ENCODE measurements at places on chromosomes 3 and 15.

DNA sequence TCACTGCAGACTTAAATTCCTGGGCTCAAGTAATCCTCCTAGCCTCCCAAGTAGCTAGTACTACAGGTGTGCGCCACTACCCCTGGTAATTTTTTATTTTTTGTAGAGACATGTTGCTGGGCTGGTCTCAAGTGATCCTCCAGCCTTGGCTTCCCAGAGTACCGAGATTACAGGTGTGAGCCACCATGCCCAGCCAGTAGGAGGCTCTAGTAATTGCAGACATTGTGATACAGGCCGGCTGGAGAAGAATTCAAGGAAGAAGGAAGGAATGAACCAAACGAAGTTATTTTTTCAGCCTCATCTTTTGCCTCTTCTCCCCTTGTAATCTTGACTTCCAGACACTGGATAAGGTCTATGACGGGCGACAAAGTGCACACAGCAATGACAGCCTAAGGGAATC lies 3.2 kb upstream of the PPP4R2 start:
- no peaks in the 10 kb centered on the region for H3K27me3 ChIP-seq
- H3K4me3 ChIP-seq = no peak overlapping the region
- no peak overlapping the region for H3K27ac ChIP-seq
- DNase-seq = no peak
- peaks cover 2% of the 10 kb centered on the region for H3K36me3 ChIP-seq
- peaks cover 17% of the 10 kb centered on the region for H3K4me1 ChIP-seq

GRCh38 chr3:184953401-184953800 lies 141.4 kb downstream of the VPS8 start:
- no peak for DNase-seq
- no peaks in the 10 kb centered on the region for H3K27me3 ChIP-seq
- H3K27ac ChIP-seq = no peak overlapping the region

DNA sequence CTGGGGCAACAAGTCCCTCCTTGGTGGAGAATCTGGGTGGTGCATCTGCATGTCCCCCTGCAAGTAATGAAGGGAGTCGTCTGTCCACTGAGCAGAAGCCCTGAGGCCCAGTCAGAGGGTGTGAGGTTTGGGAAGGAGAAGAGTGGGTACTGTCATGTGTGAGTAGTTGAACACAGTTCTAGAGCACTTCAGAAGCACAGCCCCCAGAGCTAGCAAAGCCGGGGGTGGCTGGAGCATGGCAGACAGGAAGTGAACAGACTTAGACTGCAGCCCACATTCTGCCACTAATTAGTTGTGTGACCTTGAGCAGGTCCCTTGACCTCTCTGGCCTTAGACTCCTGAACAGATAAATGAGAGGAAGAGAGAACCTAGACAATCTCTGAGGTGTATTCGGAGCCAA lies 207.6 kb downstream of the UACA start:
- peaks cover 24% of the 10 kb centered on the region for H3K4me1 ChIP-seq
- H3K27ac ChIP-seq = no peak overlapping the region
- H3K36me3 ChIP-seq = no peaks in the 10 kb centered on the region
- H3K4me3 ChIP-seq = no peak overlapping the region
- peak; percentile 10 for DNase-seq
- H3K27me3 ChIP-seq = peaks cover 13% of the 10 kb centered on the region

DNA sequence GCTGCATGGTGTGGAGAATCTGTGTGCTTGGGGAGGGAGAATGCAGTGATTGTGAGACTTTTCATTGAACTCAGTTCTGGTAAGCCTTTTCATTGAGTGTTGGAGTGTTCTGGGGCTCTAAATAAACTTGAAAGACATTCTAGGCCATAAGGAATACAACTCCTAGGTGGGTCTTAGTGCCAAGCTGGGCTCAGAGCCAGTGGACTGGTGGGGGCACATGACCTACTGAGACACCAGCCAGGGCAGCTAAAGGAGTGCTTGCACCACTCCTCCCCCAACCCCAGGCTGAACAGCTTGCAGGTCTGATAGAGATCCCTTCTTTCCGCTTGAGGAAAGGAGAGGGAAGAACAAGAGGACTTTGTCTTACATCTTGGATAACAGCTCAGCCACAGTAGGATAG lies 21.7 kb upstream of the KPNA4 start:
- no peaks in the 10 kb centered on the region for H3K4me1 ChIP-seq
- no peak overlapping the region for H3K4me3 ChIP-seq
- H3K27me3 ChIP-seq = no peaks in the 10 kb centered on the region
- no peaks in the 10 kb centered on the region for H3K36me3 ChIP-seq

DNA sequence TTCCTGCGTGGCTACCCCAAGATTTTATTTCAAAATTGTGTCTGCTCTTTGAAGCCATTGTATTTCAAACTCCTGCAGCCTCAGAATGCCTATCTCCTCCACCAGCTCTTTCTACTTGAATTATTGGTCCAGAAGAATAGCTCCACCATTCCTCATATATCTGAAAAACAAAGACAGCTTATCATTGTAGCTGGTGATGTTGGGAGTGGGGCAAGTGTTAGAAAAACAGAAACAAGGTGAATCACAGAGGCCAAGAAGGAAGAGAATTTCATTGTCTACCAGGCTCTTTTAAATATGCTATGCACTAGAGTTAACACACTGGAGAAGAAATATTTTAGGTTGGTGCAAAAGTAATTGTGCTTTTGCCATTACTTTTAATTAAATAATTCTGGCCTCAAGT lies 307.9 kb upstream of the ROPN1 start:
- H3K27ac ChIP-seq = no peak overlapping the region
- H3K27me3 ChIP-seq = no peaks in the 10 kb centered on the region
- H3K4me1 ChIP-seq = no peaks in the 10 kb centered on the region
- no peak overlapping the region for H3K4me3 ChIP-seq
- no peak for DNase-seq
- H3K36me3 ChIP-seq = no peaks in the 10 kb centered on the region

GRCh38 chr3:169993761-169994160 lies 27.2 kb downstream of the SEC62 start:
- no peaks in the 10 kb centered on the region for H3K27me3 ChIP-seq
- H3K4me3 ChIP-seq = no peak overlapping the region
- DNase-seq = no peak
- no peak overlapping the region for H3K27ac ChIP-seq
- H3K4me1 ChIP-seq = no peaks in the 10 kb centered on the region

GRCh38 chr3:67000009-67000408 lies 1.9 kb downstream of the KBTBD8 start:
- H3K27ac ChIP-seq = no peak overlapping the region
- H3K4me3 ChIP-seq = no peak overlapping the region
- no peaks in the 10 kb centered on the region for H3K27me3 ChIP-seq

DNA sequence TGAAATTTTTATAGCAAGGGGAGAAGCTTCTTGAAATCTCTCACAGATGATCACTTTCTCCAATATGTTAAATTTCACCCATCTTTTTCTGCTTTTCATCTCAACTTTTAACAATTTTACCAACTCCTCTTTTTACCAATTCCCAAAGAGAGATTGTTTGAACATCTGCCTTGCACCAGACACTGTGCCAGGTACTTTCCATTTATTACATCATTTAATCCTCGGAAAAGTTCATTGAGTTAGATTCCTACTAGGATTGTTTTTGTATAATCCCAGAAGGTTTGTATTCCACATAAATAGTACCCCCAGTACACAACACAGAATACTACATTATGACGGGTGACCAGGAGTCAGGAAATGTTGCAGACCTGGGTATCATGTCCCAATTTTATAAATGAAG lies 74.1 kb downstream of the ATP8B4 start:
- no peak for DNase-seq
- H3K36me3 ChIP-seq = no peaks in the 10 kb centered on the region
- no peak overlapping the region for H3K27ac ChIP-seq
- no peak overlapping the region for H3K4me3 ChIP-seq
- no peaks in the 10 kb centered on the region for H3K27me3 ChIP-seq

GRCh38 chr3:97983933-97984491 lies 11.8 kb upstream of the RIOX2 start:
- H3K27ac ChIP-seq = no peak overlapping the region
- H3K27me3 ChIP-seq = no peaks in the 10 kb centered on the region
- DNase-seq = no peak
- no peaks in the 10 kb centered on the region for H3K4me1 ChIP-seq
- H3K4me3 ChIP-seq = no peak overlapping the region
- no peaks in the 10 kb centered on the region for H3K36me3 ChIP-seq

DNA sequence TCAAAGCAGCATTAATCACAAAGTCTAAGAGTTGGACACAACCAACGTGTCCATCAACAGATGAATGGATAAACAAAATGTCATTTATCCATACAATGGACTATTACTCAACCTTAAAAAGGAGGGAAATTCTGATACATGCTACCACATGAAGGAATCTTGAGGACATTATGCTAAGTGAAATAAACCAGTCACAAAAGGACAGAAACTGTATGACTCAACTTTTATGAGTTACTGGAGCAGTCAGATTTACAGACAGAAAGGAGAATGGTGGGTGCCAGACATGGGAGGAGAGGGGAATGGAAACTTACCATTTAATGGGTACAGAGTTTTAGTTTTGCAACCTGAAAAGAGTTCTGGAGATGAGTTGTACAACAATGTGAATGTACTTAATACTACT lies 43.0 kb upstream of the SEC13 start:
- no peaks in the 10 kb centered on the region for H3K36me3 ChIP-seq
- H3K27me3 ChIP-seq = no peaks in the 10 kb centered on the region
- no peak overlapping the region for H3K27ac ChIP-seq
- DNase-seq = no peak

GRCh38 chr3:81352867-81353266 lies 408.6 kb downstream of the GBE1 start:
- no peak overlapping the region for H3K4me3 ChIP-seq
- no peaks in the 10 kb centered on the region for H3K36me3 ChIP-seq
- no peak overlapping the region for H3K27ac ChIP-seq
- no peaks in the 10 kb centered on the region for H3K27me3 ChIP-seq
- DNase-seq = no peak

GRCh38 chr3:99873269-99874102 lies 55.8 kb downstream of the CMSS1 start:
- H3K27me3 ChIP-seq = no peaks in the 10 kb centered on the region
- no peaks in the 10 kb centered on the region for H3K36me3 ChIP-seq
- H3K4me1 ChIP-seq = no peaks in the 10 kb centered on the region
- no peak overlapping the region for H3K4me3 ChIP-seq
- no peak overlapping the region for H3K27ac ChIP-seq
- DNase-seq = no peak

- H3K36me3 ChIP-seq = no peaks in the 10 kb centered on the region
- no peaks in the 10 kb centered on the region for H3K4me1 ChIP-seq
Observed at GRCh38 chr15:93298901-93299300, 209.9 kb upstream of the RGMA start.

GRCh38 chr3:34884007-34884406 lies 755.3 kb upstream of the ARPP21 start:
- no peak for DNase-seq
- H3K4me1 ChIP-seq = no peaks in the 10 kb centered on the region
- no peaks in the 10 kb centered on the region for H3K27me3 ChIP-seq
- H3K4me3 ChIP-seq = no peak overlapping the region

DNA sequence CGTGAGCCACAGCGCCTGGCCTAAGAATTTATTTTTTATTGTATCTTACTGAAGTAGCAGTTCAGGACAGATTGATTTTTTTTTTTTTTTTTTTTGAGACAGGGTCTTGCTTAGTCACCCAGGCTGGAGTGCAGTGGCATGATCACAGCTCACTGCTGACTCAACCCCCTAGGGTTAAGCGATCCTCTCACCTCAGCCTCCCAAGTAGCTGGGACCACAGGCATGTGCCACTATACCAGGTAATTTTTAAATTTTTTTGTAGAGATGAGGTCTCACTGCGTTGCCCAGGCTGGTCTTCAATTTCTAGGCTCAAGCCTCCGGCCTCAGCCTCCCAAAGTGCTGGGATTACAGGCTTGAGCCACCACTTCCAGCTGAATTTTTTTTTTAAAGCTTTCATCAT lies 99.8 kb upstream of the HERC1 start:
- no peak for DNase-seq
- no peak overlapping the region for H3K27ac ChIP-seq
- H3K4me3 ChIP-seq = no peak overlapping the region
- H3K4me1 ChIP-seq = no peaks in the 10 kb centered on the region

DNA sequence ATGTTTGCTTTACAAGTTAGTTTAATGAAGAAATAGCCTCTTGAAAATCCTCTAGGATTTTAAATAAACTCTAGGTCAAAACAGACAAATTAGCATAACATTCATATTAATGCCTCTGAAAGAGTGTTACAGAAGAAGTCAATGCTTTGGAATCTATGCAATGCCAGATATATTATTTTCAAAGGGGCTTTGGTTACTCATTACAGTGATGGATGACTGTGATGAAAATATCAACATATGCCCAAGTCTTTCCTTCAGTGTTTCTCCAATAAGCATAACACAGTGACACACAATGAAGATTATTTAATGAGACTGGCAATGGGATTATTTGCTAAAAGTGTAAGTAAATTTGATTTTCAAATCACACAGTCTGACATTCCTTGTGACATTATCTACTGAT lies 1247.2 kb downstream of the ROBO2 start:
- no peaks in the 10 kb centered on the region for H3K27me3 ChIP-seq
- H3K4me3 ChIP-seq = no peak overlapping the region
- no peak overlapping the region for H3K27ac ChIP-seq
- no peak for DNase-seq

DNA sequence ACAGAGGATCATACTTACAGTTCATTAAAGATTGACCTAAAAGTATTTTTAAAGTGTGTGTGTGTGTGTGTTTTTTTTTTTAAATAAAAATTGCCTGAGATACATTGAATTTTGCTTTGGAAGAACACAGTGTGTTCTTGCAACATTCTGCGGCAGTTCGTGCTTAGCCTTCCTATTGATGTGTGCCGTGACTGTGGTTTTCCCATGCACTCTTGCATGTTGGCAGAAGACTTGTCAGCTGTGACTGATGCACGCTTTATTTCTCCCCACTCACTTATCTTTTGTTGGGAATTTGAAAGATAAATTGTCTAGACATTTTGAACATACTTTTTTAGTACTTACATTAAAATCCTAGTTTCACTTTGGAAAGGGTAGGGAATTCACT lies 136.3 kb upstream of the LRRFIP2 start:
- H3K4me3 ChIP-seq = no peak overlapping the region
- H3K4me1 ChIP-seq = no peaks in the 10 kb centered on the region
- no peaks in the 10 kb centered on the region for H3K27me3 ChIP-seq
- DNase-seq = no peak

GRCh38 chr15:76987896-76988860 lies 6.7 kb upstream of the PSTPIP1 start:
- H3K36me3 ChIP-seq = no peaks in the 10 kb centered on the region
- no peak overlapping the region for H3K4me3 ChIP-seq
- no peak overlapping the region for H3K27ac ChIP-seq
- H3K27me3 ChIP-seq = no peaks in the 10 kb centered on the region
- DNase-seq = no peak

GRCh38 chr3:78941587-78941986 lies 826.2 kb downstream of the ROBO1 start:
- H3K27ac ChIP-seq = no peak overlapping the region
- H3K4me3 ChIP-seq = no peak overlapping the region
- H3K4me1 ChIP-seq = no peaks in the 10 kb centered on the region
- H3K36me3 ChIP-seq = no peaks in the 10 kb centered on the region

- H3K4me3 ChIP-seq = no peak overlapping the region
- DNase-seq = peak; percentile 78
- no peak overlapping the region for H3K27ac ChIP-seq
Observed at GRCh38 chr15:58545307-58546065, 113.7 kb downstream of the LIPC start.
